Lung microvascular endothelial cell (primary cell): ENCODE measurements at places on chromosomes 1 and 21.

DNA sequence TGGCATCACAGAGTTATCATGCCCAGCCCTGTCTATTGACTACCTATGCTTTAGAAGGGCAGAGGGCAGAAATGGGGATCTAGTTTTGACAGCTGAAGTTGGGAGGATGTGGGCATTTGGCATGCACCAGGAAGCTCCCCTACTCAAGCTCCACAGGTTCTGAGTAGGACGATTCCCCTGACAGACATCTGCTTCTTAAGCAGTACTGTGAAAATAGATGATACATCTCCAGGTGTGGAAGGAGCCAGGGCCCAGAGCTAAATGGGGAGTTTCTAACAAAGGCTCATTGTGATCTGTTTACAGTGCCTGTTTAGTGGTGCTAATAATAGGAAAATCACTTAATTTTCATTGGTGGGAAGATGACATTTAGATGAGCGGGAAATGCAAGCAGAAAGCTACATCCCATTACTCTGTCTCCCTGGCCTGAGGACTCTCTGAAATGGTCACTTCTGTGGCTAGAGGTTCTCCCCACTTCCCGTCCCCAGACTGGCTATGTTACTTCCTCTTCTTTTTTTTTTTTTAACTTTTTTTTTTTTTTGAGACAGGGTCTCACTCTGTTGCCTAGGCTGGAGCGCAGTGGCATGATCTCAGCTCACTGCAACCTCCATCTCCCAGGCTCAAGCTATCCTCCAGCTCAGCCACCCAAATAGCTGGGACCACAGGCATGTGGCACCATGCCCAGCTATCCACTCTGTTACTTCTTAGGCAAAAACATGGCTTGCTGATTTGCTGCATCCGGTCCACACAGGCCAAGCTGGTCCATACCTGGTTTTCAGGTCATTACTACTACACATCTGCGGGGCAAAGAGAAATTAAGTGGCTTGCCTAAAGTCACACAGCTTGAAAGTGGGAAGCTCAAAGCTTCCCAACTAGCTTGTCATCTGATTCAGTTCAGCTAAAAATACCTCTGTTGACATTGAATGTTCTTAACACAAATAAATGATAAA lies 23.2 kb upstream of the CNIH3 start:
- DNase-seq: peak; percentile 3

GRCh38 chr1:198597690-198598430 lies 41.0 kb upstream of the PTPRC start:
- no peak for DNase-seq

DNA sequence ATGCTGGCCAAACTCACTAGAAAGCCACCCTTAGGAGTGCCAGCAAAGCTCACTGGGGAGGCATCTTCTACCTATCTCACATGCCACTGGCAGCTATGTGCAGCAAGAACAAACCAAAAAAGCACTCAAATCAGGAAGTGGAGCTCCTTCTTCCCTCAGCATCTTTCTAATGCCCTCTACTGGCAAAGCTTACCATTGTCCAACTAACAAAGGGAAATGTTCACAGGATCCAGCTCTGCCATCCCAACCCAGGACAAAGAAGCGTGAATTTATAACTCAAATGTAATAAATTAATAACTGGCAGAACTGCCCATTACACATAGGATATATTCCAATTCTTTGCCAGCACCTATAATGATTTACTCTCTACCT lies 38.9 kb downstream of the LEPR start:
- peak; percentile 49 for DNase-seq

GRCh38 chr1:107529511-107530149 lies 388.8 kb downstream of the NTNG1 start:
- DNase-seq: peak; percentile 39

- DNase-seq: no peak
Observed at GRCh38 chr1:179314928-179315327, 21.3 kb downstream of the SOAT1 start.

GRCh38 chr1:223008808-223009207 lies 134.2 kb downstream of the TLR5 start:
- DNase-seq: no peak

- no peak for DNase-seq
Observed at GRCh38 chr1:82785268-82785790, 984.6 kb downstream of the ADGRL2 start.

GRCh38 chr1:158121604-158122254 lies 59.0 kb upstream of the CD1D start:
- peak; percentile 51 for DNase-seq

GRCh38 chr1:202709276-202710041 lies 795 bp downstream of the SYT2 start:
- no peak for DNase-seq

GRCh38 chr1:227891223-227891954 lies 56.3 kb downstream of the WNT9A start:
- no peak for DNase-seq

DNA sequence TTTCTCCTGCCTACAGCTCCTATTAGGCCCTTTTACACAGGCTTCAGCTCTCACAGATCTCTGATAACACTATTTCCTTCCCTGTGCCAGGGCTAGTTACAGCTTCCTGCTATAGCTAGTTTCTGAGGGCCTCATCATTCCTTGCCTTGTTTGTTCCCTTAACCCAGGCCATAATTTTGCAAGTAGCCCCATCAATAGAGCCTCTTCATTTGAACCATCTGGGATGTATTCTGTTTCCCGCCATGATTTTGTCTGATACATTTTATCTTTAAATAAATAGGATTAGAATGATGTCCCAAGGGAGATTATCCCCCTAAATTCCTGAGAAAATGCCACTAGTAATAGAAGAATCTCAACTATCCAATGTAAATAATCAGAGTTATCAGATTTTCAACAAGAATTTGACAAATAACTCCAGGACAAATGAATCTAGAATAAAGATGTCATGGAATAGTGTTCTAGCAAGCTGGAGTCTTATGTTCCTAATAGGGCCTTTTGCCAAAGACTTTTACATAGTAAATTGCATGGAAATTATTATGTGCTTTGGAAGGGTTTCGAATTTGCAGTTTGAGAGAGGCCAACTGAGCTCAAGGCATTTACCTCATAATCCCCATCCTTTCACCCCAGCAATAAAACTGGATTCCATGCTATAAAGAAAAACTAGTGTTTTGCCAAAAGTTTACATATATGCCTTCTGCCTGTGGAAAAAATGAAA lies 16.1 kb downstream of the IFT25 start:
- DNase-seq: no peak

GRCh38 chr1:68233202-68233601 lies 879 bp upstream of the WLS start:
- DNase-seq: no peak

DNA sequence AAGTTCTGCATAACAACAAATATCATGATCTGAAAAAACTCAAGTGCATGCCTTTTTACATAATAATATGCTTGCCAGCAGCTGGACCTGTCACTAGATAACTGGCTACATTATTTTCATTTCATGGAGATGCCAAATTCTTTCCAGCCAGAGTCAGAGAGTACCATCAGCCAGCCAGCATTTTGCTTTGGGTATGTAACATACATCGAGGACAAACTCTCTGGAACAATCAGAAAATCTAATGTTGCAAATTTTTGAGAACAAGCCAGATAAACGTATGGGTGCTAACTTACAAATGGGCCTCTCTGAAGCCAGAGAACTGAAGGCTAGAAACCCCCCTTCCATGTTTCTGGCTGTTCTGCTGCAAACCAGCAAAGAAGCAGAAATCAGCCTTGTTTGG lies 76.3 kb upstream of the BACE2 start:
- DNase-seq: no peak

DNA sequence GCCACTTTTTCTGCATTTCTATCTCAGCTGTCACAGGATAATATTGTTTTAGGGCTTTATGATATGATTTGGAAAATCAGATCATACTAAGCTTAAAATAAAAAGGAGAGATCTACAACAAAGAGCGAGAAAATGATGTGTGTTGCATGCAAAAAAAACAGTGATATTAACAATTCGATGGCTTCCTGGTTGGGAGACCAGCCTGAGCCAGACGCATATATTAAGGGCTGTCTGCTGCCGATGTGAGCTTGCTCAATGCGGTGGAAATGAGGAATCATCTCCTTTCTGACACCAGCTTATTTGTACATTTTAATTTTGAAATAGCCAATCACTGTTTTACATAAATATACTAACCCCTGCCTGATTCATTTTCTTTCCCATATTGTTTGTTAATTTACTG lies 862.6 kb downstream of the USP25 start:
- DNase-seq: peak; percentile 31

DNA sequence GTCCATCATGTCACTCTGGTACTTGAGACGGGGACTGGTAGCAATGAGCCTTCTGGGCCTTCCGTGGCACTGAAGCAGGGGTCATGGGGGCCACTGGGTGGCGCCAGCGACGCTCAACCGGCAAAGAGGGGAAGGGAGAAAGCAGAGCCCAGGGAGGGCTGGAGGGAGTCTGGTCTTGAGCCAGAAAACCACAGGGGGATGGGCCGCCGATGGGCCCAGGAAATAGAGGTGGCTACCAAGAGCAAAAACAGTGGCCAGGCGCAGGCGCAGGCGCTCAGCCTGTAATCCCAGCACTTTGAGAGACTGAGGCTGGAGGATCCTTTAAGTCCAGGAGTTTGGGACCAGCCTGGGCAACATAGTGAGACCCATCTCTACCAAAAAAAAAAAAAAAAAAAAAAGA lies 21.8 kb downstream of the EXOC8 start:
- DNase-seq: peak; percentile 56

GRCh38 chr1:54814571-54814970 lies 13.4 kb upstream of the TTC22 start:
- DNase-seq: no peak

DNA sequence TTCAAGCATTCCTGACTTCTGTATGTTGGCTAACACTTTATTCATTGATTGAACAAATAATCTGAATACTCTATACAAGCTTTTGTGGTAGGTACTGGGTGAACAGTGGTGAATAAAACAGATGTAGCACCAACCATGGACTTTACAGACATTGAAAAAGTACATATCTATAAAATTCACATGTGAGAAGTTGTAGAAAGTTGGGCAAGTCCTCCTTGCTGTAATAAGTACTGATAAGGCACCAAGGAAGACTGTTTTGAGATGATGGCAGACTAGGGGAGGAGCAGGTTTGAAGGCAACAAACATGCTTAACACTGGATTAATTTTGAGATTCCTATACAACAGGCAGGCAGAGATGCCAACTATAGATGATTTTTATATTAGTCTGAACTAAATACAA lies 42.4 kb downstream of the RNF2 start:
- no peak for DNase-seq

DNA sequence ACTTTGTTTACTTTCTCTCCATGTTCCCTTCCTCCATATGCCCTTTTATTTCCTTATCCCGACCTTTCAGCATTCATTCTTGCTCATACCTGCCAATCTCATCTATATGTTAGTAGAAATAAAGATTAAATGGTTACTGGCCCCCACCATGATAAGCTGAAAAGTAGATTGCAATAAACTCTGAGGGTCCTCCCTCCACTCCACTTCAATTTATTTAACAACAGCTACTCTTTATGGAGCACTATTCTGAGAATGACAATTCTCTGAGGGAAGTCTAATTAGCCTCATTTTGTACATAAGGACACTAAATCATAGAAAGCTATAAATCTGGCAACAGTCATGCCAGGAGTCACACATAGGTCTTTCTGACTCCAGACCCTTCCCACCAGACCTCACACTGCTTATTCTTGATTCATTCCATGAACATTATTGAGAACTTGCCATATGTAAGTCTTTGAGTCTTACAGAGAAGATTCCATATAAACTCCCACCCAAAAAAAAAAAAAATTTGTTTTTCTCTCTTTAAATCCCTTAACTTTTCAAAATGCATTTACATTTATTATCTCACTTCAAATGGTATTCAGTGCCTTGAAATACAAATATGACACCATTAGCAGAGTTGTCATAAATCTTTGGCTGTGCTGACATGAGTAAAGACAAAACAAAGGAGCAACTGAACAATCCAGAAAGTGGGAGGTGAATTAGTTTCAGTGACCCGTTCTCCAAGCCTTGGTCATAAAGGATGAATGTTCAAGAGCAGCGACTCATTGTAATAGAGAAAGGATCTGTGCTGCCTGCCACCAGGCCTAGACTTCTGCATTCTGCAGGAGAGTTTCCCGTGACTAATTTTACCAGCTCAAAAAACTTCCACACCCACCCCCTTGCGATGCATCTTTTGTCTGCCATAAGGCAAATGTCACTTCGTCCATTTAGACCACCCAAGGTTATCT lies 28.5 kb downstream of the PALMD start:
- DNase-seq: peak; percentile 20

GRCh38 chr1:160431006-160431405 lies 30.6 kb downstream of the VANGL2 start:
- no peak for DNase-seq

DNA sequence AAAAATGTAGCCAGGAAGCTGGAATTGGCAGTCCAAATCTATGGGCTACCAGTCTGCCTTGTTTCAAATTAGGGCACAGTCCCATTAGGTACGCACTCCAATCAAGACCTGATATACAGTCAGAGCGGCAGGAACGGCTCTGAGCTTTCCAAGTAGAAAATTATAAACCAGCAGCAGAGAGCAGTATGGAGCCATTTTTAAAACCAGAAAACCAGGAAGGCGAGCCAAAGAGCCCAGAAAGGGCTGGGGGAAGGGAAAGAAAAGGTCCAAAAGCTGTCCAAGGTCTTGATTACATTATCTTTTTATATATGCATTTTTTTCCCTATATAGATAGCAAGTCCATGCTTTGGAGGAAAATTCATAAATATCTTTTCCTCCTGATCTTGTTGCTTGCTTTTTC lies 719.0 kb downstream of the RWDD3 start:
- DNase-seq: no peak

GRCh38 chr1:204568576-204569315 lies 52.5 kb downstream of the MDM4 start:
- DNase-seq: no peak

GRCh38 chr1:21508580-21509350 lies 458 bp upstream of the ALPL start:
- DNase-seq: peak; percentile 17

GRCh38 chr1:111976842-111977241 lies 12.6 kb downstream of the KCND3 start:
- DNase-seq: no peak

DNA sequence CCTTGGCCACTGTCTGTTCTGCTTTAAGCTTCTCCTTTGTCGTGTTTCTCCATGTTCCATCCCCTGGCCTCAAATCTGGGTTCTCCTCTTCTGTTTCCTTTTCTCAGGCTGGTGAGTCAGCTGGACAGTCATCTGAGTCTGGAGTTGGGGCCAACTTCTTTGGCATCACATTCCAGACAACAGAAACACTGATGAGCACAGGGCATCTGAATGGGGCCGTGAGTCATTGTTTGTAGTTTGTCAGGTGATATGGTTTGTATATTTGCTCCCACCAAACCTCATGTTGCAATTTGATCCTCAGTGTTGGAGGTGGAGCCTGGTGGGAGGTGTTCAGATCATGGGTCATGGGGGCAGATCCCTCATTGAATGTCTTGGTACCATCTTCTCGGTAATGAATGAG lies 14.3 kb upstream of the OLIG2 start:
- peak; percentile 57 for DNase-seq
